ENCODE measurements at places on chromosomes 1 and 21.

DNA sequence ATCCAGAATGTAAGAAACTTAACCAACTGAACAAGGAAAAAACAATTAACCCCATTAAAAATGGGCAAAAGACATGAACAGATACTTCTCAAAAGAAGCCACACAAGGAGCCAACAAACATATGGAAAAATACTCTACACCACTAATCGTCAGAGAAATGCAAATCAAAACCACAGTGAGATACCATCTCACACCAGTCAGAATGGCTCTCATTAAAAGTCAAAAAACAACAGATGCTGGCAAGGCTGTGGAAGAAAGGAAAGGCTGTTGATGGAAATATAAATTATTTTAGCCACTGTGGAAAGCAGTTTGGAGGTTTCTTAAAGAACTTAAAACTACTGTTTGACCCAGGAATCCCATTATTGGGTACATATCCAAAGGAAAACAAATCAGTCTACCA lies 51.2 kb downstream of the RGS4 start:
- no peak for DNase-seq

DNA sequence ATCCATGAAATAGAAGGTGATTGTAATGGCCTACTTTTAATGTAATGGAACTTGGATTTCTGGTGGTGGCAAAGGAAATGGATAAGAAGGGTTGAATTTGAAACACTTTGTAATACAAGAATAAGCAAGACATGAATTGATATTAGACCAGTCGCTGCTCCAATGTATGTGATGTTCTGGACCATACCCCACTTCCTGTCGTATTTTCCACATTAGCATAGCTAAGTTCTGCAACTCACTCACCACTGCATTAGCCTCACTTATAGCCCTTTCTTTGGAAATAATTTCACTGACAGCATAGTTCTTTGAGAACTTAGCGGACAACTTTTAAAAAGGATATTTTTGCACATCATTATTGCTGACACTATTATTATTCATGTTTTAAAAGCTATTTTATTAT lies 32.3 kb upstream of the CNIH3 start:
- DNase-seq, result no peak

DNA sequence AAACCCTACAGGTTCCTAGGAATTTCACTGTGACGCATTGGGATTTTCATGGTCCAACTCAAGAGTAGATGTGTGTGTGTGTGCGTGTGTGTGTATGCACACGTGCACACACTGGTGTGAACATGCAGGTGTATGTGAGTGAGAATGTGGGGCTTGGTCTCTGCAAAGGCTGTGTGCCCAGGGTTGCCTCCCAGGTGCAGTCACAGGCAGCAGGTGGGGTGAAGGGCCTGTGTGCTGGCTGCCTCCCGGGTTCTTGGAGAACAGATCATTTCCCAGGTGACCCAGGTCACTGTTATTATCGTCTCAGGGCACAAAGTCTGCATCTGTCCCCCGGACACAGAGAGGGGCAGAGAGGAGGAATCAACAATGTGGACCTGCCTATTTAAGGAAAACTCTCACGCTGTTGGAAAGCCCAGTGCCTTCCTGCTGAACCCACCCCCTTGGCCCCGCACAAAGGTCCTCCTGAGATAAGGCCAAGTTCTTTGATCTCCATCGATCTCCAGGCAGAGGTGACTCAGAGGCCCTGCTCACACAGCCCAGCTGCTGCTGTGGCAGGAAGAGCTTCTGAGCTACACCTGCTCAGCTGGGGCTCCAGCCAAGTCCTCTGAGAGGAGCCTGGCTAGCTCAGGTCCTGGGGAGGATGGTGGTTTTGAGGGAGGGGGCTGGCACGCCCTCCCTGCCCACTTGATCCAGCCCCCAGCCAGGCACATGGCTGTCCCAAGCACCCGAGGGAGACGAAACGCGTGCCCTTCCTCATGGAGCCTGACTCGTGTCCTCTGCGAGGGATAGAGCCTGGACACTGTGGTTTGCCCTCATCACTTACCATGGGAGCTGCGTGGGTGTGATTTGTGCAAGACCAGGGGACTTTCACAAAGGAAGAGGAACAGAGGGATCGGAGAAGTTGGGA lies 134.0 kb upstream of the ARHGEF16 start:
- no peak for DNase-seq

- no peak for DNase-seq
Observed at GRCh38 chr1:199956005-199956404, 71.5 kb upstream of the NR5A2 start.

DNA sequence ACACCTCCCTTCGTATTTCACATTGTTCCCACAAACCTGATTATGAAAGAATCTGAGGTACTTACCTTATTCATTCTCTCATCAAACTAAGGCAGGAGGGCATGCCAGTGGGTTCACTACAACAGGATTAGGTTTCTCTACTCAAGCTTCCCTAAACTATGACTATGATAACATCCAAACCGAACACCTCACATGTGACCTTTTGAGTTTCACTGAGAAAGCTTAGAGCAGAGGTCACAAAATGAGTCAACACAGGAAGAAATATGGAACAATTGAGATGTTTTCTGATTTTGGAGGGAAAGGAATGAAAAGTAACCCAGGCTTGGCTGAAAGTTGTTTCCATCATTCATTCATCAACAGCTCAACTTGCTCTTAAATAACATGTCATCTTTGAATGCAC lies 24.1 kb downstream of the UBR4 start:
- DNase-seq, result no peak

- no peak for DNase-seq
Observed at GRCh38 chr1:118486199-118486598, 301.2 kb upstream of the SPAG17 start.

GRCh38 chr1:50123071-50123470 lies 14.4 kb downstream of the ELAVL4 start:
- DNase-seq, result no peak

GRCh38 chr1:185610954-185611353 lies 123.2 kb upstream of the HMCN1 start:
- no peak for DNase-seq

GRCh38 chr1:43147625-43148327 lies 24.3 kb downstream of the EBNA1BP2 start:
- DNase-seq, result peak; percentile 99

- DNase-seq, result no peak
Observed at GRCh38 chr1:23100074-23100748, 68.4 kb downstream of the LUZP1 start.

DNA sequence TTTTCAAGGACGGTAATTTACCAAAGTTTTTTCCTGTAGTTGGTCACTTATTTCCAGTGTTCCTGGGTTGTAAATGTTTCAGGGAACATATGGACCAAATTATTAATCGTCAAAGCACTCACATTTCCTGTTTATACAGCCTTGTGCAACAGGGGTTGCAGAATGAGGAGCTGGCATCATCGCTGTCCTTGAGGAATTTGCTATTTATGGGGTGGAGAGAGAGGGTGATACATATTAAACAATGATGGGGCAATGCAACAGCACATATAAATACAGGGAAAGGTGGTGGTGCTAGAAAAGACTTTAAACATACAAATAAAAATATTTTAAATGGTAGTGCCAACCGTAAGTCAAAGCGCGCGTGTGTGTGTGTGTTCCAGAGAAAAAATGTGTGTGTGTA lies 369.8 kb downstream of the NPHP4 start:
- DNase-seq, result no peak

- no peak for DNase-seq
Observed at GRCh38 chr1:81670286-81670685, 130.4 kb upstream of the ADGRL2 start.

GRCh38 chr21:34360488-34361241 lies 3.1 kb upstream of the KCNE2 start:
- DNase-seq, result no peak

DNA sequence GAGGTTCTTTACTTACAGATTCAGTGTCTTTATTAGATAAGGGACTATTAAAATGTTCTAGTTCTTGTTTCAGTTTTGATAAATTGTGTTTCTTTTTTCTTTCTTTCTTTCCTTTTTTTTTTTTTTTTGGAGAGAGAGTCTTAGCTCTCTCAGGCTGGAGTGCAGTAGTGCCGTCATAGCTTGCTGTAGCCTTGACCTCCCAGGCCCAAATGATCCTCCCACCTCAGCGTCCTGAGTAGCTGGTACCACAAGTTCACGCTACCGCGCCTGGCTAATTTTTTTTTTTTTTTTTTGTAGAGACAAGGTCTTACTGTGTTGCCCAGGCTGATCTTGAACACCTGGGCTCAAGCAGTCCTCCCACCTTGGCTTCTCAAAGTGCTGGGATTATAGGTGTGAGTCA lies 76.6 kb downstream of the TMEM200B start:
- DNase-seq, result no peak

GRCh38 chr1:30345491-30346130 lies 377.8 kb downstream of the MATN1 start:
- DNase-seq, result no peak

- peak; percentile 46 for DNase-seq
Observed at GRCh38 chr1:33342041-33342723, 21.3 kb upstream of the A3GALT2 start.

DNA sequence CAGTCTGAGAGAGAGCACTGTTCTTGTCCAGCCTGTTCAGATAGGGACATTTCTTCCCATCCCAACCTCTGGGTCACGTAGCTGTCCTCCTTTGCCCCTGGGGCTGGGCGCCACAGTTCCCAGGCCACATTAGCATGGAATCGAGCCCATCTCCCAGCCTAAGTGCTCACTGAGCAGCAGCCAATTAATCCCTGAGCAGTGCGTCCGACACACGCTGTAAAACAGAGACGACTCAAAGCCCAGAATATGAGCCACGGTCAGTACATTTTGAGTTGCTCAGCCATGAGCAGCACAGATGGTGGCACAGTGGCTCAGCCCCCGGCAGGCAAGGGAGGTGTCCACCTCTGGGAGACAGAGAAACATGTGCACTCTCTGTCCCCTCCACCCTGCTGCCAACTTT lies 267.4 kb downstream of the NPHP4 start:
- no peak for DNase-seq

- no peak for DNase-seq
Observed at GRCh38 chr1:195185321-195185720, 1422.9 kb downstream of the KCNT2 start.

DNA sequence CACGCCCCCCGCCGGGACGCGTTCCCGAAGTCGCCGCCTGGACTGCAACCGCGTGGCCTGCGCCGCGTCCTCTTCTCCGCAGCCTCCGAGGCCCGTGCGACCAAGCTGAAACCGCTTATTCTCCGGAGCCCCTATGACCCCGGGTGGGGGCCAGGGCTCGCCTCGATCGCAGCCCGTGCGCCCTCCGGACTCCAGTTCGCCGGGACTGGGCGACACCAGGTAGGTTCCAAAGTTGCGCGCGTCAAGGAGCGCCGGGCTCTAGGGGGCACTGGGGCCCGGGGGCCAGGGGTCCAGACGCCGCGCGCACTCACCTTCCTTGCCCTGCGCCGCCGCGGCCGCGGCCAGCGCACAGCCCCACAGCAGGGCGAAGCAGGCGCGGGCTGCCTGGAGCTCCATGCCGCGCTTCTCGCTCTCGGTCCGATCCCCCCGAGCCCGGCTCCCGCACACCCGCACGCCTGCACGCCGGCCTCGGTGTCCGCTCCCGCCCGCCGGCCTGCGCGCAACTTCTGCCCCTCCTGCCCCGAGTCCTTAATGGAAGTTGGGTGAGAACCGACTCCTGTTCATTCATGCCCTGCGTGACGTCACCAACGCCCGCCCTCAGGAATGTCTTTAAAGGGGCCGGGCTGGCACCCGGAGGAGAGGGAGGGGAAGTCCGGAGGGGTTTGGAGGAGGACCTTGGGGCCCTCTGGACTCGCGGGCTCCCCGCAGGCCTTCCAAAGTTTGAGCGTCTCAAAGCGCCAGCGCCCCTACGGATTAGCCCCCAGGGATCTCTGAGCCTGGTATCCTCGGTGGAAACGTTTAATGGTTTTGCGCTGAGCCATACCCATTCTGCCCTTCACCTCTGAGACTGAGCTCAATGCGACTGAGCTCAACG lies at the start of gene EPHA2:
Gene EPHA2, minus strand, starts transcription at position 533 of the 874 bp plus-strand sequence. Its CDS starts 137 bp downstream, at position 396.
- peak; percentile 97 for DNase-seq

- DNase-seq, result no peak
Observed at GRCh38 chr1:78651241-78651640, 1.6 kb downstream of the IFI44 start.

DNA sequence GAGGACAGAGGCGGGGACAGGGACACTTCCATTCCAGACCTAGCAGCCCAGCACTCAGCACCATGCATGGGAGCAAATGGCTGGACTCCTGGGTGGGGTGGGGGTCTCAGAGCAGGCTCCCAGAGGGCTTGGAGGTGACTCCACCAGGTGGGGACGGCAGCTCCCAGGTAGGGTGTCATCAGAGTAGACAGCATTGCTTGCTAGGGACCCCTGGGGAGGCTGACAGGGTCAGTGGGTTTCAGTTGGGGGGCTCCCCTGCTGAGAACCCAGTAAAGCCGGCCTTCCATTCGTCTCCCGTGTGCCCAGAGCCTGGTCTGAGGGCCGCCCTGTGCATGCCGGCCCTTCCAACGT lies 4.8 kb upstream of the GJC2 start:
- no peak for DNase-seq

GRCh38 chr21:15036189-15036588 lies 28.6 kb downstream of the NRIP1 start:
- no peak for DNase-seq

GRCh38 chr21:31743712-31744111 lies 11.8 kb upstream of the SCAF4 start:
- DNase-seq, result no peak

GRCh38 chr1:234583755-234584419 lies 26.1 kb downstream of the IRF2BP2 start:
- DNase-seq, result no peak

- peak; percentile 24 for DNase-seq
Observed at GRCh38 chr1:223394242-223394641, 1.0 kb downstream of the CCDC185 start.

GRCh38 chr1:37866491-37866890 lies 7.1 kb upstream of the MTF1 start:
- no peak for DNase-seq

- no peak for DNase-seq
Observed at GRCh38 chr1:17908945-17909344, 153.8 kb downstream of the ACTL8 start.

DNA sequence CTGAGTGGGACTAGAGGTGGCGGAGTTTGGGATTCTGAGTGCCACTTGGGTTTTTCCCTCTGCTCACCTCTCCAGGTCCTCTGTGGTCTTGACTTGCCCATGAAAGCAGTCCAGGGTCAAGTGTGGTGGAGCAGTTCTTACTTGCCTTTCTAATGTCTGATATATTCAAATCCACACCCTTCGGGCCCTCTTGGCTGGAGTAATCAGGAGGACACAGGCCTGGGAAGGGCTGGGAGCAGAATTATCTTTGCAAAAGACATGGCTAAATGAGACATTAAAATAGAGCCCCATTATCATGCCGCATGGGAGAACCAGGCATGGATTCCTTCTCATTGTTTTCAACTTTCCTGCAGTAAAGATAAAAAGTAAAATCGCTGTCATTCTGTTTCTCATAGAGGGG lies 74.0 kb downstream of the NFASC start:
- DNase-seq, result no peak

Data from WTC11 (cell line).